ENCODE measurements at places on chromosomes 16 and 17. TPM values are rescaled to one million over a fixed set of nuclear protein-coding genes. Genes with fewer than 3 reads are reported as not detected.

The ASB16 gene
- total RNA-seq, result 0.15 TPM

The CIITA gene
- 0.93 TPM for total RNA-seq

The MEIOC gene
- total RNA-seq, result 0.35 TPM

The MKS1 gene
- total RNA-seq, result 4.7 TPM

The KCNJ16 gene
- total RNA-seq, result 0.64 TPM

The TBX21 gene
- total RNA-seq, result not detected

The CCDC154 gene
- 0.58 TPM for total RNA-seq

The SGSM2 gene
- 42.2 TPM for total RNA-seq

The HCRT gene
- not detected for total RNA-seq

The MT3 gene
- not detected for total RNA-seq

The MT1M gene
- not detected for total RNA-seq

The LCAT gene
- 20.0 TPM for total RNA-seq

The TNS4 gene
- total RNA-seq, result not detected

The E4F1 gene
- total RNA-seq, result 37.5 TPM

The DPEP3 gene
- total RNA-seq, result not detected

The DLX3 gene
- total RNA-seq, result not detected

The HNF1B gene
- 0.99 TPM for total RNA-seq

The CCL5 gene
- 1.6 TPM for total RNA-seq

The RAP1GAP2 gene
- total RNA-seq, result 5.1 TPM

The FOXL1 gene
- 10.3 TPM for total RNA-seq

The CKLF gene
- 85.1 TPM for total RNA-seq

The PITPNM3 gene
- 0.15 TPM for total RNA-seq

The ERBB2 gene
- total RNA-seq, result 18.5 TPM

The ARHGAP23 gene
- 83.4 TPM for total RNA-seq

The PRR35 gene
- not detected for total RNA-seq

The TBX6 gene
- 0.58 TPM for total RNA-seq

The MYL11 gene
- total RNA-seq, result not detected

The RBFOX1 gene
- total RNA-seq, result not detected

The CCL17 gene
- not detected for total RNA-seq

Data from glomerular endothelial cell (primary cell).